ENCODE measurements at places on chromosomes 11 and 22.

GRCh38 chr11:68524213-68524612 is 63.7 kb downstream of the PPP6R3 start:
- DNase-seq = no peak

- DNase-seq = no peak
Measured at GRCh38 chr11:87803748-87804147, 371.5 kb downstream of the RAB38 start.

DNA sequence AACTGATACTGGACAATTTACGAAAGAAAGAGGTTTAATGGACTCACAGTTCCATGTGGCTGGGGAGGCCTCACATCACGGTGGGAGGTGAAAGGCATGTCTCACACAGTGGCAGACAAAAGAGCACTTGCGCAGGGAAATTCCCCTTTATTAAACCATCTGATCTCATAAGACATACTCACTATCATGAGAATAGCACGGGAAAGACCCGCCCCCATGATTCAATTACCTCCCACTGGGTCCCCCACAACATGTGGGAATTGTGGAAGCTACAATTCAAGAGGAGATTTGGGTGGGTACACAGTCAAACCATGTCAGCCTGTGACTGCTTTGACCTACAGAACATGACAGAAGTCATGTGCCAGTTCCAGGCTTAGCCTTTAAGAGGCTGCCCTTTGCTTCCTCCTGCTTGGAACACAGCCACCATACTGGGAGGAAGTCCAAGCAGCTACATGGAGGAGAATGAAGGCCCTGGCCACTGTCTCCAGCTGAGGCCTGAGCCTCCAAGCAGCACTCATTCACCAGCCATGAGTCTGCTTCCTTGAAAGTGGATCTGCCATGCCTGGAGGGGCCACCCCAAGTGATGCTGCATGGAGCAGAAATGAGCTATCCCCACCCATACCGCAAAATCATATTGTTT is 10.9 kb upstream of the GAL start:
- DNase-seq = no peak

DNA sequence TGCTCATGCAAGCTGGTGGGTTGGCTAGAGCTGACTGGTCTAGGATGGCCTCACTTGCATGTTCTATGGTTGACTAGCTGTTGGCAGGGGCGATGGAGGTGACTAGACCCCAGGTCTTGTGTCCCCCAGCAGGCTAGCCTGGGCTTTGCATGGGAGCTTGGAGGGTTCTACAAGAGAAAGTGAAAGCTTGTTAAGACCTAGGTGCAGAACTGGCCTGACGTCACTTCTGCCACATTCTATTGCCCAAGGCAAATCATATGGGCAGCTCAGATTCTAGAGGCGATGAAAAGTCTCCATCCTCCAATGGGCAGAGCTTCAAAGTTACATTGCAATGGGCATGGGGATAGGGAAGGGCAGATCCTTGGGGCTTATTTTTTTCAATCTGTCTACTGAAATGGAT is 170.9 kb downstream of the MIAT start:
- DNase-seq = no peak

DNA sequence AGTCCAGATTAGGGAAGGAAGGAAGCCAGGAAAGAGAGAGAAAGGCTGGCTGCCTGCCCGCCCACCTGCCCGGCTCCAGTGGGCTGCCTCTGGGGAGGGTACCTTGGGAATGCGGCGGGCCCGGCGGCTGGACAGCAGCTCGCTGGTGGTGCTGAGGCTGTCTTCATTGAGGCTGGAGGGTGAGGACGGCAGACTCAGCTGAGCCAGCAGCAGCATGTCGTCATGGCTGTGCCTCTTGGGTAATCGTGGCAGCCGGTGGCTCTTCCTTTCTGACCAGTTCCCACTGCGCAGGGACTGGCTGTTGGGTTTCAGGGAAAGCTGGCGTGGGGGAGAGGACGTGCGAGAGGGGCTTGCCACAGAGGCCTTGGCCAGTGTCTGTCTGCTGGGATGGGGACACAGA is 32.9 kb downstream of the RPL27A start:
- DNase-seq = no peak

DNA sequence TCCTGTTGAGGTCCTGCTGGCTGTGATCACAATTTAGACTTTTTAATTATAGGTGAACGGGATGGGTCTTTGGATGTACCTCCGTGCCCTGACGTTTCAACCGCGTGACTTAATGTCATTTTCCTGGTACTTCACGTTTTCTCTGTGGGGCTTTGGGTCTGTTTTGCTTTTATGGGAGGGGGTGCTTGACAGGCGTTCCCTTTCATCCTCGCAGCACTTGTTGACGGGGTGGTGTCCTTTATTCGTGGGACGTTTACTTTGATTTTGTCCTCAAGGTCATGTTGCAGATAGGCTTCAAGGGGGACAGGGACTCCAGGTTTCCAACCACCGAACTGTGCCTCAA is 994 bp downstream of the PPP6R3 start:
- DNase-seq = no peak

DNA sequence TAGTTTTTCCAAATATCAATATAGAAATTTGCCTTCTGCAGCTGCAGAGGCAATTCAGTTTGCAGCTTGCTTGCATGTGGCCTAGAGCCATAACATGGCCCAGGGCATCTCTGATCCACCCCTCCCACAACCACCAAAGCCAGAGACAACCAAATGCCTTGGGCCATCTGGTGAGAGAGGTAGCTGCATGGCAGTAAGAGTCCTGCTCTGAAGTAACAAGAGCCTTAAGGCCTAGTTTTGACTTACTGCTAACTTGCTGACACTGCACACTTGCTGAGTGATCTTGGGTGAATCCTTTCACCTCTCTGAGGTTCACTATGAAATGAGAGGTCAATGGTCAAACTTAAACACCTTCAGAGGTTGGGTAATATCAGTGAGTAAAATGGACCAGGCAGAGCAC is 4.9 kb upstream of the SPECC1L start:
- DNase-seq = no peak

DNA sequence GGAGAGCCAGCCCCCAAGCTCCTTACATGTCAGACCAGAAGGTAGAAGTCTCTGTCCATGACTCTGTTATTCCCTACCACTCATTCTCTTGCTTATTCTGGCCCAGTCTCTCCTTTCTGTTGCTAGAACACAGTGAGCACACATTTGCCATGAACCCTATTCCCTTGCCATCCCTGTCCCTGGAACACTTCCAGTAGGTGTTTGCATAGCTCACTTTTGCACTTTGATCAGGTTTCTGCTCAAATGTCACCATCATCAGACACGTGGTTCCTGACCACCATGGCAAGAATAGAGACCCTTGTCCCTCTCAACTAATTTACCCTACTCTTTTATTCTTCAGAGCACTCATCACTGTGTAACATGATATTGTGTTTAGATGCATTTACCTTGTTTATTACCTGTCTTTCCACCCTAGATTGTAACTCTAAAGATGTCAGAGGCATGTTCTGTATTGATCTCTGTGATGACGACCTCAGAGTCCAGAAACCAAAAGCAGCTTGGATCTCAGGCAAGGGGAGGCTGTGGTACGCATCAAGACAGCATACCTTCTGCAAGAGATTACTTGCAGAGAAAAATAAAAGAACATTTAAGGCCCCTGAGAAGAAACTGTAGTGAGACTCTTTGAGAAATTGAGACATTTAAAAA is 606.4 kb downstream of the OPCML start:
- DNase-seq = no peak

- no peak for DNase-seq
Measured at GRCh38 chr11:116714902-116715301, 57.9 kb downstream of the BUD13 start.

GRCh38 chr22:44805711-44806110 is 53.3 kb downstream of the ARHGAP8 start:
- DNase-seq = no peak

DNA sequence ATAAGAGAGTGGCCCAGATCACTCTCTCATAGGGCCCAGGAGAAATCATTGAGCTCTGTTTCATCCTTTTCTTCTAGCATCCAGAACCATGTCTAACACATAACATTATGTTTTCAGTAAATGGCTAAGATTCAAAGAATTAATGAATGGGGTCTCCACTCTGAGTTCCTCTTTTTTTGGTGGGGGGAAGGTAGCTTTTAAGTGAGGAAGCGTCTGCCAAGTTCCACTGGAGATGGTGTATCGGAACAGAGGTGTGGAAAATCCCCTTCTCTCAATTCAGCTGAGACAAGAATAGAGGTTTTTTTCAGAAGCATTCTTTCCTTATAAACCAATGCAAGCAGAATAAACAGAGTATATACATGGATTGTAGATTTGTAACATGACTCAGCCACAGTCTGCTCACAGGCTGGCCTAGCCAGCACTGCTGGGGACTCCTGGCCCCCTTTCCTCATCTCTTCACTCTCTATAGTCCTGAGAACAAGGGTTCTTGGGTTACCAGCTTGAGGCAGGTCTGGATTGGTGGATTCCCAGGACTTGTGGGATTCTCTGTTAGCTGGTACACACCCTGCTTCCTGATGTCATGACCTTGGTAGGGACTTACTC is 97.2 kb downstream of the TRAF6 start:
- DNase-seq = no peak

GRCh38 chr11:1845095-1845429 is 6.3 kb downstream of the TNNI2 start:
- DNase-seq = no peak

DNA sequence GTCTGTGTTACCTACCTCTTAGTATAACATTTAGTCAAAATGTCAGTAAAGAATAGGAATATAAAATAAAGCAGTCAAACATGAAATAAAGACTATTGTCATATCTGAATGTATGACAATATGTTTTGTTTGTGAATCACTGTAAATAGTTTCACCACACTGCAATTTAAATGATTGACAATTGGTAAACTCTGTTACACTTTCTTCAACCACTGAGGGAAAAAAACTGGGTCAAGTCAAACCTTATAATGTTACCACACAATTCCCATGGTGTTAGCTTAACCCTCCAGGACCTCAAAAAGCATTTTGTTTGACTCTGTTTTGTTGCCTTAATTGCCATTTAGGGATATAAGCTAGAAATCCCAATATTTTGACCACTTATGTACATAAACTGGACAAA is 10.5 kb upstream of the MMP13 start:
- DNase-seq = no peak

GRCh38 chr11:96899971-96900370 is 510.2 kb downstream of the JRKL start:
- DNase-seq = no peak

DNA sequence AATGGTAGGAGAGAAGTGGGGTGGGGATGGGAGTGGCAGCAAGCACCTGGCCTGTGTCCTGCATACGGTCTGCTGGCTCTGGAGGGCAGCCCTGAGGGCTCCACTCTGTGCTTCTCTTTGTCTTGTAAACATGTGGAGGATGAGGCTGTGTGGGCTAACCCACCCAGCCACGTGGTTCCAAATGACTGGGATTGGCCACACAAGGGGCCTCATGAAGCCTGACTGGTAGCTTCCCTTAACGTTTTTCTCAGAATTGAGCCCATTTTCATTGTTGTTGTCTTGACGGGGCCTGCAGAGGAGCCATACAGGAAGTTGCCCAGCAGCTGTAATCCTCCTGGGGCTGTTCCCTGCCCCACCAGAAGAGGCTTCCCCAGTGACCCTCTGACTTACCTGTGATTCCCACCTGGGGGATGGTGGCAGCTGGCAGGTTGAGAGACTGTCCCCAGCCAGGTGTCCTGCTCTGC is 18.0 kb downstream of the DERL3 start:
- no peak for DNase-seq

GRCh38 chr22:20456064-20456721 is 18.6 kb upstream of the SCARF2 start:
- DNase-seq = peak; percentile 56

DNA sequence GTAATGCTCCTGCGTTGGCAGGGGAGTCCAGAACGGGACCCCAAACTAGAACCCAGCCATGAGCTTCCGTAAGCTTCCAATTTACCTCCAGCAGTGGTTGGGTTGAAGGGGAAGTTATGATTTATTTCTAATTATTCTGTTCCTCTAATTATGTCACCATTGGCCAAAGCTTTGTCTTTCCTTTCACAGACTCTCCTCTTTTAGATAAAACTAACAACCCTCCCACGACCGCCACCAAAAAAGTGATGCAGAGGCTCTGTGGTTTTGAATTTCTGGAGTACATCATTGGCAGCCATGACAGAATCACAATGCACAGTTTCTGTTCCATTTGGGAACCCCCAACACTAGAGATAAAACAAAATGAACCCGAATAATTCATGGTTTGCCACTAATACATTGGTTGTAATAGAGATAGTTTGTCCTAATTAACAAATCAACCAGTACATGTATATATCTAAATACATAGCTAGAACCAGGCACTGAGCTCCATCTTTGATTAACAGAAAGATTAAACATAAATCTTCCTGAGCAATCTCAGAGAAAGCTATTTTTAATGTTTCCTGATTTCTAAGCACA is 64.3 kb downstream of the ETS1 start:
- DNase-seq = no peak

GRCh38 chr11:111460856-111461255 is 51.3 kb downstream of the BTG4 start:
- no peak for DNase-seq

GRCh38 chr11:8788616-8789015 is 106.0 kb downstream of the RPL27A start:
- no peak for DNase-seq

- DNase-seq = no peak
Measured at GRCh38 chr22:39363751-39364515, 14.1 kb downstream of the SYNGR1 start.

Data from stimulated activated CD4-positive, alpha-beta T cell treated with anti-CD3 and anti-CD28 coated beads, TNF-alpha, amount 100 ng/mL, for 1 hour (primary cell).